ENCODE measurements at places on chromosomes 5 and 9.

GRCh38 chr9:4108754-4109465 is 191.0 kb downstream of the GLIS3 start:
- no peak overlapping the region for H3K27ac ChIP-seq
- no peaks in the 10 kb centered on the region for H3K4me1 ChIP-seq
- no peaks in the 10 kb centered on the region for H3K27me3 ChIP-seq
- DNase-seq = no peak

DNA sequence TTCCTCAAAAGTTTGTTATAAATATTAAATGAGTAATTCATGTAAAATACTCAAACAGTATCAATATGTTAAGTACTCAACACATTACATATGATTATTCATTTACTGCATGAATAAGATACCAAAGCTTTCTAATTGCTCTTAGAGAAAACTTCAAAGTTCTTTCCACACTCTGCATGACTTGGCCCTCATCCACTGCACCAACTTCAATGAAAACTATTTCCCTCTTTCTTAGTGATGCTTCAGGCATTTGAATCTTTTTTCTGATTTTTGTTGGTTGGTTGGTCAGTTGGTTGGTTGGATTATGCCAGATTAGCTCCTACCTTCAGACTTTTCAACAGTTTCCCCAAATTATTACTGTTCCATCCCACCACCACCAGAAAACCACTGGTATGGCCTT is 314.7 kb upstream of the RGMB start:
- H3K27ac ChIP-seq = no peak overlapping the region
- H3K4me3 ChIP-seq = no peak overlapping the region
- no peaks in the 10 kb centered on the region for H3K27me3 ChIP-seq
- no peak for DNase-seq

DNA sequence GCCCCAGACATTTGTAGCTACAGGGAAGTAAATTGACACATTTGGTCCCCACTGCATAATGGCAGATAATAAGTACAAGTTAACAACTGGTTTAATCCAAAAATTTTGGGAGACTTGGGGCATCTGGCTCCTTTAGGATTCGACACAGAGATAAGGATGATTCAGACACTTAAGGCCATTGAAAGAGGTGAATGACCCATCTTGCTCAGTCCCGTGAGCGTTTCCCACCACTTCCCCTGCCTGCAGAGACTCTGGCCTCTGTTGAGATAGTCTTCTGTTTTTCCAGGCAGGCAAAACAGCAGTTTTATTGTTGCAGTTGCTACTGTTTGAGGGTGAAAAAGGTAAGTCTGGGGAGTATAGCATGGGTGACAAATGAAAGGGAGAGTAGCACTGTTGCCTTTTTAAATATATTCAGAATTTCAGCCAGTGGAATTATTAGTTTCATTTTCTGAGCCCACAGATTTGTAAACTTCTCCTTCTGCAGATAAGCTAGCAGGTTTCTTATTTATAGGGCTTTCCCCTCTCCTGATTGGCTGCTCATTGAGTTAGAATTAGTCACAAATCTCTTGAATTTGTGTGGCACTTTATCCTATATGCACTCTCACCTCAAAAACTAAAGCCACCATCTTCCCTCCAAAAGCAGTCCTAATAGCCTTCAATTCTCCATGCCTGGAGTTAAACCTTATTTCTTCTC is 19.3 kb downstream of the ACO1 start:
- H3K4me1 ChIP-seq = peaks cover 2% of the 10 kb centered on the region
- no peak overlapping the region for H3K4me3 ChIP-seq
- H3K27me3 ChIP-seq = no peaks in the 10 kb centered on the region

- H3K27me3 ChIP-seq = no peaks in the 10 kb centered on the region
- DNase-seq = no peak
- H3K36me3 ChIP-seq = no peaks in the 10 kb centered on the region
Measured at GRCh38 chr5:77167695-77168121, 42.8 kb upstream of the PDE8B start.

- H3K27me3 ChIP-seq = no peaks in the 10 kb centered on the region
- no peaks in the 10 kb centered on the region for H3K36me3 ChIP-seq
- H3K4me1 ChIP-seq = no peaks in the 10 kb centered on the region
- DNase-seq = no peak
- no peak overlapping the region for H3K27ac ChIP-seq
- H3K4me3 ChIP-seq = no peak overlapping the region
Measured at GRCh38 chr9:76751001-76751400, 13.2 kb upstream of the PCA3 start.

- H3K27me3 ChIP-seq = no peaks in the 10 kb centered on the region
- DNase-seq = no peak
- H3K4me3 ChIP-seq = no peak overlapping the region
- no peaks in the 10 kb centered on the region for H3K36me3 ChIP-seq
Measured at GRCh38 chr5:2852446-2852845, 101.0 kb upstream of the IRX2 start.

DNA sequence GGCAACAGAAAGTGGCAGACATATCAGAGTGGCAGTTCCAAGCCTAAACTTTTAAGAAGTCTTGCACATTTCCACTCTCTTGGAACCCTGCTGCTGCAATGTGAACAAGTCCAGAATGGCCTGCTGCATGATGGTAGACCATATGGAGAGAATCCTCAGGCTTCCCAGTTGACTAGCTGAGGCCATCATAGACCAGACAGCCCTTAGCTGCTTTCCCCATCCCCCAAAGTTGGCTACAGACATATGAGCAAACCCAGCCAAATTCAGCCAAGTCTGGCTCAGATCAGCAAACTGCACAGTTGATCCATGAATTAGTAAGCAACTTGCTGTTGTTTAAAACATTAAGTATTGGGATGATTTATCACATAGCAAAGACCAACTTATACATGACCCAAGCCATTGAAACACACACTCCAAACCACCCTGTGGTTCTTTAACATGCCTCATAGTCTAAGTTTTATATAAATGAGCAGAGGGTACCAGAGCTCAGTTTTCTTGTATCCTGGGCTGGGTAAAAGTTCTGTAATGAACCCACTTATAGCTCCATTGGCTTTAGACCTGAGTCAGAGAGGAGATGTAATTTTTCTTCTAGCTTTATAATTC is 19.9 kb downstream of the PPP3R2 start:
- no peak overlapping the region for H3K4me3 ChIP-seq
- no peaks in the 10 kb centered on the region for H3K27me3 ChIP-seq
- no peak for DNase-seq
- H3K36me3 ChIP-seq = no peaks in the 10 kb centered on the region

DNA sequence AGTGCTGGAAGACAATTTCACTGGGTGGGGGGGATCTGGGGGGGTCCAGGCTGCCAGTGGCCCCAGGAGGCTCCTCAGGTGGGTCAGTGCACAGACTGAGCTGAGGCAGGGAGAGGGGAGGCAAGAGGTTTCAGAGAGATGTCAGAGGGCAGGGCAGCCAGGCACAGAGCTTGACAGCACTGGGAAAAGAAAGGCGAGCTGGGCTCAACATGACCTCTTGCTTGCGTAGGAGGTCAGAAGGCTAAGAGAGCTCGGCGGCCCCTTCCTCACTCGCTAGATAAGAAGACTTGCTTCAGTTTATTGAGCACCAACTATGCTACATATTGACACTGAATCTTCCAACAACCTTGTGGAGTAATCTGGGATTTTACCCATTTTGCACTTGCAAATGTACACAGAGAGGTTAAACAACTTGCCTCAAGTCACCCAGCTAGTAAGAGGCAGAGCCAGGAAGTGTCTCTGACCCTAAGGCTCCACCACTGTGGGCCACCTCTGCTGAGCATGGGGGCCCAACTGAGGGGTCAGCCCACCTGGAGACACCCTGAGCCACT is 3.5 kb downstream of the PDLIM7 start:
- no peaks in the 10 kb centered on the region for H3K27me3 ChIP-seq
- peaks cover 11% of the 10 kb centered on the region for H3K4me1 ChIP-seq
- H3K27ac ChIP-seq = peak overlapping the region; percentile 55
- H3K36me3 ChIP-seq = peaks cover 6% of the 10 kb centered on the region
- no peak overlapping the region for H3K4me3 ChIP-seq

DNA sequence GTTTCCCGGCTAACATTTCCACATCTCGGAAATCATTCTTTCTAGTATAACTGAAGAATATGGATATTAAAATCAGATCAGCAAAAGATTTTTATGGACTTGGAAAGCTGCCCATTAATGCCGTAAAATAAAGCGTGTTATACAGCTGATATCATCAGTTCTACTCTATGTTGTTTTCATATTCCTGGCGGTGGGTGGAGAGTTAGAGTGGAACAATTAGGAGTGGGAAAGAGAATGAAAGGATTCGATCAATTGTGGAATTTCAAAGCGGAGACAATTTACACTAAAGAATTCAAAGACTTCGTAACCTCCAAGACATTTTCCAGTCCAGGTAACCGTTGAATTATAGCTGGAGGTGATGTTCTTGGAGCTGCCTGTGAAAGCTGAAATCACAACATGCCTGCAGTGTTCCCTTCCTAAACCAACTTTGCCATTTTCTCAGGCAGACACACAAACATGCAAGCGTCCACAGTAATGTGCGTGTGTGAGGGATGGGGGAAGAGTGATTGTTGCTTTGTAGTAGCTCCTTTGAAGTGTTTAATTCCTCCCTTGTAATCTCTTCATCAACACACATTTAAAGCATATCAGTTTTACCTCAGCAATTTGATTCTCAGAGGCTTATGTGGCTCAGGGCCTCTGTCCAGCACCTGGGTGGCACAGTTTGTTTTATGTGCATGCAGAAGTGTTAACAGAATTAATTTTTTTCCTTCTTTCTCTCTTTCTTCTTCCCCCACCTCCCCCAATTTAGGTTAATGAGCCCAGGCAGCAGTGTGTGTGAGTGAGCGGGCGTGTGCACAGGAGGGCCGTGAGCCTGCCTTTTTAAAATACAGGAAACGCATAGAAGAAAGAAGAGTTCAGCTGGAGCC is 544.1 kb downstream of the RAB3C start:
- H3K36me3 ChIP-seq = no peaks in the 10 kb centered on the region
- H3K4me1 ChIP-seq = peaks cover 11% of the 10 kb centered on the region
- H3K4me3 ChIP-seq = no peak overlapping the region
- H3K27me3 ChIP-seq = no peaks in the 10 kb centered on the region

GRCh38 chr9:109020581-109021511 is 7.5 kb upstream of the CTNNAL1 start:
- H3K36me3 ChIP-seq = no peaks in the 10 kb centered on the region
- no peak overlapping the region for H3K27ac ChIP-seq
- no peak for DNase-seq
- no peaks in the 10 kb centered on the region for H3K4me1 ChIP-seq
- no peak overlapping the region for H3K4me3 ChIP-seq
- no peaks in the 10 kb centered on the region for H3K27me3 ChIP-seq

- no peaks in the 10 kb centered on the region for H3K36me3 ChIP-seq
- no peak overlapping the region for H3K4me3 ChIP-seq
- no peak for DNase-seq
Measured at GRCh38 chr9:124444166-124444565, 6.1 kb upstream of the ADGRD2 start.

GRCh38 chr5:65034813-65035209 is 266.1 kb downstream of the CWC27 start:
- H3K4me1 ChIP-seq = no peaks in the 10 kb centered on the region
- no peaks in the 10 kb centered on the region for H3K27me3 ChIP-seq
- H3K27ac ChIP-seq = peak overlapping the region; percentile 87
- peak; percentile 37 for DNase-seq
- H3K4me3 ChIP-seq = no peak overlapping the region
